ENCODE measurements at places on chromosomes 11 and 22.

DNA sequence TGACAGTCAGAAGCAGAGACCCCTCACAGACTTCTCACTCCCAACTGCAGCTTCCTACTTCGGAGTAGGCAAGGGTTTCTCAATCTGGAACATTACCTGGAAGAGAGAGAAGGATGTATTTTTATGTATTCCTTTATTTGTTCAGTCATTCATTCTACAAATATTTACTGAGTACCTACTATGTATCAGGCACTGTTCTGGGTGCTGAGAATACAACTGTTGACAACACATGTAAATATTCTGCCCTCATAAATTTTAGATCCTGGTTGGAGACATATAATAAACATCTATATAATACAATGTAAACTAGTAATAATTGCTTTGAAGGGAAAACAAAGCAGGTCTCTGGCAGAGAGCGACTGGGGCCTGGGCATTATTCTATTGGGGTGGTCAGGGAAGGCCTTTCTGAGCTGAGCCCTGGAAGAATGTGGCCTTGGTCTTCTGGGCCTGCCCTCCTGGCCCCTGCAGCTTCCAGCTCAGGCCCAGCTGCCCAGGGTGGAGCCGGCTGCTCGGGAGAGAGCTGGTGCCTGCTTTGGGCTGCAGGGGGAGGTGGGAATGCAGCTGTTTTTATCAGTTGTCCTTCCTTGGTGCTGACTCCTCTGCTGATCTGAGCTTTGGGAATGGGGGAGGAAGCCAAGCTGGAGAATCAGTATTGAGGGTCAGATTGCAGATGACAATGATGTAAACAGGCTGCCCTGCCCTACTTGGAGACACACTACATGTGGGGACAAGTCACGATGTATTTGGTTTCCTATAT lies 46.8 kb downstream of the PKNOX2 start:
- no peak for DNase-seq

DNA sequence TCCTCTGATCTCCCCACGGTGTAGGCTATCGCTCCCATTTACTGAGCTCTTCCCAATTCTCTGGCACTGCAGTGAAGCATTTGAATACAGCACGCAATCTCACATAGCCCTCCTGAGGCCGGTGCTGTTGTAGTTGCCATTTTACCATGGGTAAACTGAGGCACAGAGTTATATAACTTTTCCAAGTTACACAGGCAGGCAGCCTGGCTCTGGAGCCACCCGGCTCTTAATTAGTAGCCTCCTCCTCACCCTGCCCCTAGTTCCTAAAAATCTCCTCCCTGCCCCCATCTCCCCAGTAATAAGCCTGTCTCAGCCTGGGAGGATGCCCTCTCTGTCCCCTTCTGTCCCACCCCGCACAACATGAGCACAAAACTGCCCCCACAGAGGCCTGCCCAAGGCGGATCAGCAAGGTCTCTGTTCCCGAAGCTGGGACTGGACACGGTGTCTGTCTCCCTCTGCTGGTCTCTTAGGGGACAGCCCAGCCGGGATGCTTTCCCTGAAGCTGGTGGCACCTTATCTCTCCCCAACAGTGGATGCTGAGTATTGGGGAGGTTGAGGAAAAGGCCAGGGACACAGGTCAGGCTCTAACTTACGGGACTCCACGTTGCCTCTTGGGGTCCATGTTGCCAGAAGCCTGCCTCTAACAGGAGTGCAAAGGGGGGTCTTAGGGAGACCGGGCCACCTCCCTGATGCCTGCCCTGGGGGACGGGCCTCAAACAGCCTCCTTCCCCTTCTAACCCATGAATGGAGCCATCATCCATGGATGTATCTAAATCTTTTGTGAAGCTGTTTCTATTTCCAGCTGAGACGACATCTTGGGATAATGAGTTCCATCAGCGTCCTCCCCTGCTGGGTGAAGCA lies 9.1 kb upstream of the CLCF1 start:
- DNase-seq: peak; percentile 68

DNA sequence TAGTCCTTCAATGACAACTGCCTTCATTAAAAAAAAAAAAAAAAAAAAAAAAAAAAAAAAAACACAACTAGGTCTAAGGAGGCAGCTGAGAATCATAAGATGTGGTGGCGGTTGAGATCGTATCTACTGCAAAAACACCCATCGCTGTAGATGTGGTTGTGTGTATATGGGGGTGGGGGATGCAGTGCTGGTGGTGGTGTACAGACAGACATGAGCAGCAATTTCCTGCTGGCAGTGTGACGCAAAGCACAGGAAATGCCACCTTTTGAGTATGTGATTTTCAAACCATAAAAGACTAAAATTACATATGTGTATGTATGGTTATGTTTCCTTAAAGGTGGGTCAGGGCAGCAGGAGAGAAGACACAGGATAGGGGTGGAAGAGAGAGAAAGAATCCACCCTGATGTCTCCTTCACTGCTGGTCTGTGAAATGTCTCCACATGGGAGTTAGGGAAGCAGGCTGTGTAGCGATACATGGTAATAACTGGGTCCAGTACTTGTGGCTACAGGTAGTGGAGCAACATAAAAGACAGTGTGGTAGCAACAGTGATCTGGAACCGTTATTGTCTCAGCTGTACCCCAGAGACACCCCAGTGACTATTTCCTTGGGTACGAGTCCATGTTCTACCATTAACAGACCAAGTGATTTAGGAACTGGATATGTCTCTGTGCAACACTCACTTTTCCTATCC lies 57.9 kb downstream of the SYTL2 start:
- DNase-seq: peak; percentile 72

- DNase-seq: no peak
Measured at GRCh38 chr11:68015467-68015866, 5.3 kb downstream of the ALDH3B1 start.

GRCh38 chr22:19275513-19275912 lies 16.0 kb downstream of the CLTCL1 start:
- no peak for DNase-seq

DNA sequence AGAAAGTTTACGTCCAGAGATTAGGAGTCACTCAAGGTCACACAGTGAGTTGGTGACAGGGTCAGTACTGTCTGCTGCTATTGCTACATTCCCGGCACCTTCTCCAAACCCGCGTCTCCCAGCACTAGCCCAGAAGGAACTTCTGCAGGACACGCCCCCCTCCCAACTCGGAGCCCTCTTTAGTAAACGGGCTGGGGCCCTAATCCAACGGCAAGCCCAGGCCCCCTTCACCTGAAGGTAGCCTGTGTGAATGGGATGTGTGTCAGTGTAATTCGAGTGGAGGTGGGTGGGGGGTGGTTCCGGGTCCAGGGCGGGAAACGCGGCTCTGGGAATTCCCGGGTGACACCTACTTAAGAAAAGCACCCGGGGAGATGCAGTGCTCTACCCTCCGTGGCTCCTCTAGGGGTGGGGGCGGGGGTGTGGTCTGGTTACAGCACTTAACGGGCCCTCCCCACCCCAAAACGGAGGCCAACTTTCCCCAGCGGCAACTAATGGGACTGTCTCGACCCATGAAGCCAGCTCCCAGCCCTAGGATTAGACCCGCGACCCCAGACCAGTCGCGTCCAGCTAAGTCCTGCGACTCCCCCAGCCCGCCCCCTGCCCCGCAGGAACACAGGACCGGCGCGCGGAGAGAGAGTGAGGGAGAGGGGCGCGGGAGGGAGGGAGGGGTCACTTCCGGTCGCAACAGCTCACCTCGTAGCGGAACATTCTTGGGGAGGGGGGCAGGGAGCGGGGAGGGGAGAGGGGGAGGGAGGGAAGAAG lies 468 bp downstream of the PATL1 start:
- peak; percentile 37 for DNase-seq

- DNase-seq: no peak
Measured at GRCh38 chr11:102617466-102618008, 7.6 kb downstream of the MMP20 start.

- no peak for DNase-seq
Measured at GRCh38 chr11:73983741-73984538, 1.3 kb upstream of the UCP2 start.

- no peak for DNase-seq
Measured at GRCh38 chr11:28176351-28176750, 68.2 kb downstream of the METTL15 start.
